Stimulated activated CD8-positive, alpha-beta memory T cell treated with anti-CD3 and anti-CD28 coated beads, Interleukin-4, amount 100 ng/mL, for 1 hour (primary cell): ENCODE measurements at places on chromosomes 11 and 22.

GRCh38 chr11:27217948-27218420 is 145.0 kb downstream of the CCDC34 start:
- DNase-seq = no peak

DNA sequence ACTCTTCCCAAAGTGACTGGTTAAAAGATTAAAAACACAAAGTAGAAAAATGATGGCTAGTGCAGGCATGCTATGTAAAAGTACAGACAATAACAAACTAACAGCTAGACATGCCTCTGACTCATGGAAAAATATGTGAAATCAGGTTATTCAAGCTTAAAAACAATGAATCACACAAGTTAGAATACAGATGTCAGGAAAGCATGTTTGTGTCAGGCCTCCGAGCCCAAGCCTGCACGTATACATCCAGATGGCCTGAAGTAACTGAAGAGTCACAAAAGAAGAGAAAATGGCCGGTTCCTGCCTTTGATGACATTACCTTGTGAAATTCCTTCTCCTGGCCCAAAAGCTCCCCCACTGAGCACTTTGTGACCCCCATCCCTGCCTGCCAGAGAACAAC is 110.1 kb downstream of the NOX4 start:
- DNase-seq = no peak

DNA sequence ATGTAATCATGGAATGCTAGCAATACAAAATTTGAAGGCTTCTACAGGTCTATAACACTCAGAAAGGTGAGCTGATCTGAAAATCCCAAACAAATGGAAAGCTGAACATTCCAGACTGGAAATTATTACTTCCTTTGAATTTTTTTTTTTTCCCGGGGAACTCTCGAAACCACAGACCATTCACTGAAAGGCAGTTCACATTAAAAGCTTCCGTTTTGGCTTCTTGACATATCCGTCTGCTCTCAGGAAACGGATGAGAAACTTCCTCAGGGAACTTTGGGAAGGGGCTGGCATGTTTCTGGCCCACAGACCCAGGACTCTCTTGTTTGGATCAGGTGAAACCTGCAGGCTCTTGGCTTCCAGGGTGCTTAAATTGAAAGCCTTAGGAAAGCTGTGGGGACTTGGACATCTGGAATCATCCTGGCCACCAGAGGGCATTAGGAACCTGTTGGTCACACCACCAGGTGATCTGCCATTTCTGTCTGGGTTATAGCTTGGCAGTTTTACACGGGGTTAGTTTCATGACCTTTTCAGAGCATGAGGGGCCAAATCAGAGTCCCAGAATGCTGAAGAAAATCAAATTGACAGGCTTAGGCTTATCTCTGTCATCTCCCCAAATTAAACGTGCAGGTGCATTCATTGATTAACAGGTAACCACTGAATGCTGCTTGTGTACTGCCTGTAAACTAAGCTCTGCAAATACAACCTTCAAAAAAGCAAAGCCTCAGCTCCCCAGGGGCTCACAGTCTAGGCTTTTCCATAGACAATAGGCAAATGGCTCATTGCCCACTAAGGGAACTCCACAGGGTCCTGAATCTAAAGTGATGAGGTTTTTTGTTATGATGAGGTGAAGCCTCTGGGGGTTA is 22.7 kb upstream of the GRAMD1B start:
- DNase-seq = peak; percentile 41

DNA sequence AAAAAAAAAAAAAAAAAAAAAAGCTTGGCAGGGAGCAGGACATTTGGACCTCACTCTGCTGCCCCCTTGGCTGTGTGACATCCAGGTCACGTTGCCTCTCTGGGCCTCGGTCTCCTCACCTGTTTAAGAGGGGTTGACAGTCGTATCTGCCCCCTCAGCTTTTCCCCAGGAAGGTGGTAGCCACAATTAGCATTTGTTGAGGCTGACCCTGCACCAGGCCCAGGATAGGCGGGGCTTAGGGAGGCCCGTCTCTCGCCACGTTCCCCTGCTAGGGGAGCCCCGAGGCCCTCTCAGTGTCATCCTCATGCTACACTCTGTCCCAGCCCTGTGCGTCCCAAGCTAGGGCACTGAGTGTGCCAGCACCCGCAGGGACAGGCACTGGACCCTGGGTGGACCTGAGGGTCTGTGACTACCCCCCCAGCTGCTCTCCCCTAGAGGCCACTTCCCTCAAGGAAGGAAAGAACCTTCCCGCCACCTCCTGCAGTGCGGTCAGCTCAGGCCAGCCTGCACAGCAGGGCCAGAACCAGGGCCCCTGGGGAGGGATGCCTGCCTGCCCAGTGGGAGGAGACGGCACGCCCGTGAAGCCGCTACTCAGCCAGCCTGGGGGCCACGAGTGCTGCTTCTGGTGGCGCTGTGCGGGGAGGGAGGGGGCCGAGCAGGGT is 38.5 kb upstream of the PPARA start:
- no peak for DNase-seq

- no peak for DNase-seq
These were observed 41.6 kb downstream of the PRCP start for GRCh38 chr11:82858556-82859091.

DNA sequence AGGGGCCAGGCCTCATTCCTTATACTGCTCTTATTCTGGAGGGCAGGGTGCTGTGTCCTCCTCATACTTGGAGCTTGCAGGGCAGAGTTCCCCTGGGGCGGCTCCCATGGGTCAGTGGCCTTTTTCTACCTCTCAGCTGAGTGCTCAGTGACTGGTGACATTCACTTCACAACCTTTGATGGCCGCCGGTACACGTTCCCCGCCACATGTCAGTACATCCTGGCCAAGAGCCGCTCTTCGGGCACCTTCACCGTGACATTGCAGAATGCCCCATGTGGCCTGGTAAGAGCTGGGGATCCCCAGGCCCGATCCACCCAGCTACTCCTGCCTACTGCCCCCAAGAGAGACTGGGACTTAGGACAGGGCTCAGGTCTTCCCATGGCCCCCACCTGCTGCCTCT is 14.5 kb downstream of the OTOG start:
- no peak for DNase-seq

- DNase-seq = no peak
These were observed 2.3 kb downstream of the BCO2 start for GRCh38 chr11:112177589-112177988.

DNA sequence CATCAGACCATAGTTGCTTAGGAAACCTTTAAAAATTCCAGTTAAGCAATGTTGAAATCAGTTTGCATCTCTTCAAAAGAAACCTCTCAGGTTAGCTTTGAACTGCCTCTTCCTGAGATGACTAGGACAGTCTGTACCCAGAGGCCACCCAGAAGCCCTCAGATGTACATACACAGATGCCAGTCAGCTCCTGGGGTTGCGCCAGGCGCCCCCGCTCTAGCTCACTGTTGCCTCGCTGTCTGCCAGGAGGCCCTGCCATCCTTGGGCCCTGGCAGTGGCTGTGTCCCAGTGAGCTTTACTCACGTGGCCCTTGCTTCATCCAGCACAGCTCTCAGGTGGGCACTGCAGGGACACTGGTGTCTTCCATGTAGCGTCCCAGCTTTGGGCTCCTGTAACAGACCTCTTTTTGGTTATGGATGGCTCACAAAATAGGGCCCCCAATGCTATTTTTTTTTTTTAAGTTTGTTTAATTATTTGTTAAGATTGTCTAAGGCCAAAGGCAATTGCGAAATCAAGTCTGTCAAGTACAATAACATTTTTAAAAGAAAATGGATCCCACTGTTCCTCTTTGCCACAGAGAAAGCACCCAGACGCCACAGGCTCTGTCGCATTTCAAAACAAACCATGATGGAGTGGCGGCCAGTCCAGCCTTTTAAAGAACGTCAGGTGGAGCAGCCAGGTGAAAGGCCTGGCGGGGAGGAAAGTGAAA is 73.4 kb downstream of the NCAPD3 start:
- DNase-seq = no peak

DNA sequence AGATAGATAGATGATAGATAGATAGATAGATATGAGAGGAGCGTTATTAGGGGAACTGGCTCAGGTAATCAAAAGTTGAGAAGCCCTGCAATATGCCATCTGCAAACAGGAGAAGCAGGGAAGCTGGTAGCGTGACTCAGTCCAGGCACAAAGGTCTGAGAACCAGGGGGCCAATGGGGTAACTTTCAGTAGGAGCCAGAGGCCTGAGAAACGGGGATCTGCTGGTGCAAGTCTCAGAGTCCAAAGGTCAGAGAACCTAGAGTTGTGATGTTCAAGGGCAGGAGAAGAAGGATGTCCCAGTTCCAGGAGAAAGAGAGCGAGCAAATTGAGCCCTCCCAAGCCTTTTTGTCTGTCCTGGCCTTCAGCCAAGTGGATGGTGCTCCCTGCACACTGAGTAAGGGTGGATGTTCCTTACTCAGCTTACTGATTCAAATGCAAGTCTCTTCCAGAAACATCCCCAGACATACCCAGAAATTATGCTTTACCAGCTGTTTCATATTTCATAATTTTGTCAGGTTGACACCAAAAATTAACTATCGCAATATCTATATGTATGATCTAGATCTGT is 87.8 kb upstream of the SLC22A12 start:
- no peak for DNase-seq

GRCh38 chr22:47164514-47165337 is 402.3 kb downstream of the TBC1D22A start:
- no peak for DNase-seq

GRCh38 chr11:84812471-84812969 is 814.6 kb downstream of the DLG2 start:
- DNase-seq = no peak

DNA sequence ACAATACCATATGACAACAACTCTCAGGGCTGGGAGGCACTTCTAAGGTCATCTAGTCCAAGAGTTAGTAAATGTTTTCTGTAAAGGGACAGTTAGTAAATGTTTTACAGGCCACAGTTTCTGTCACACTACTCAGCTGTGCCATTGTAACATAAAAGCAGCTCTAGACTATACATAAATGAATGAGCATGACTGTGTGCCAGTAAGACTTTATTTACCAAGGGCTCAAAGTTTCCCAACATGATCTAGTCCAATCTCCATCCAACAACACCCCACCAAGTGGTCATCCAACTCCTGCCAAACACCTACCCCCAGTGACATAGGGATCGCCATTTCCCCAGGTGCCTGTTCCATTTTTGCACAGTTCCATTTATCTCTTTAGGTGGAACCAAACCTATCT is 12.1 kb downstream of the SERGEF start:
- no peak for DNase-seq

DNA sequence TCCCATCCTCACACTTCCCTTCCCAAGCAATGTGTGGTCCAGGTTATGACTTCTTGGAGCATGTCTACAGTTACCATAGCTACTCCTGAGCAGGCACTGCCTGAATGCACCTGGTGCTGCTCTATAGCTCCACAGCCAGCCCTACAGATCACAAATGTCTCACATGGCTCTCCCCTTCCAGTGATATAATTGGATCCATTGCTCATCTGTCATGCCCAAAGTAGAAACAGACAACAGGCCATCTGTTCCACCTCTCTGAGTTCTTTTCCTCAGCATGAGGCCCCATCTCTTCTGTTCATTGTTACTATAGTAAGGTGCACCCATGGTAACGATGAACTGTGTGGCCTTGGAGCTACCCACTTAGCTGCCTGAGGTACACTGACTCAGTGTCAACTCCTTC is 320.3 kb upstream of the ZC3H12C start:
- no peak for DNase-seq

DNA sequence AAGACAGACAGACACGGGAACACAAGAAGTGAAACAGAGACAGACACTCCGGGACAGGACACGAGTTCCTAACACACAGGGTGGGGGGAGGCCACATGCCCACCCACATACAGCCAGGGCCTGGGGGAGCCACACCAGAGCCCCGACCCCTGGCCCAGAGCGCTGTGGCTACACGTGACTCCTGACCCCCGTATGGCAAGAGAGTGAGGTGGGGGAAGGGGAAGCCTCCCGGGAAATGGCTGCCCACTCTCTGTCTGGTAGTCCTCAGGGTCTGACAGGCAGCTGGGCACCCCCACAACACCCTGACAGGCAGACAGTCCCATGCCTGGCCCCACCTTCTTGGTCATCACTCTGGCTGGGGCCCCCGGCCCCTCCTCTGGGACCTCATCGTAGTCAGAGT is 38.6 kb upstream of the PDE2A start:
- no peak for DNase-seq

DNA sequence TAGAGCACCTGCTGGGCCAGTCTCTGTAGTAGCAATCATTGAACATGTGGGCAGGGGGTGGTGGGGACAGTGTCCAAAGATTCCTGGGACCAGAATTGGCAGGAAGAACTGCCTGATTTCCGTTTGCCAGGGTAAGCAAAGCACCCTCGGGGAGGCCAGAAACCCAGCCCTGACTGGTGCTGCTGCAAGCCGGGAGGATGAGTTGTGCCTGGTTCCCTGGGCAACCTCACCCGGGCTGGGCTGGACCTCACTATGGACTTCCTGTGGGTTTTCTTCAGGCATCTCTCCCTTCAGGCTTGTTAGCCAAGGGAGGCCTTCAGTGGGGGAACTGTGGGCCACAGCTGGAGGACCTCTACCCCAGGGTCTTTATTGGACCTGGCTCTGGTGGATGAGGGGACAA is 8.0 kb upstream of the POU2F3 start:
- DNase-seq = no peak

- no peak for DNase-seq
These were observed 6.9 kb downstream of the TNNT3 start for GRCh38 chr11:1926156-1927025.

- no peak for DNase-seq
These were observed 63.6 kb upstream of the TIMP3 start for GRCh38 chr22:32737811-32738497.

- no peak for DNase-seq
These were observed 123.5 kb upstream of the APOA1 start for GRCh38 chr11:116960930-116961329.

GRCh38 chr11:19345848-19346681 is 105.3 kb upstream of the E2F8 start:
- no peak for DNase-seq

DNA sequence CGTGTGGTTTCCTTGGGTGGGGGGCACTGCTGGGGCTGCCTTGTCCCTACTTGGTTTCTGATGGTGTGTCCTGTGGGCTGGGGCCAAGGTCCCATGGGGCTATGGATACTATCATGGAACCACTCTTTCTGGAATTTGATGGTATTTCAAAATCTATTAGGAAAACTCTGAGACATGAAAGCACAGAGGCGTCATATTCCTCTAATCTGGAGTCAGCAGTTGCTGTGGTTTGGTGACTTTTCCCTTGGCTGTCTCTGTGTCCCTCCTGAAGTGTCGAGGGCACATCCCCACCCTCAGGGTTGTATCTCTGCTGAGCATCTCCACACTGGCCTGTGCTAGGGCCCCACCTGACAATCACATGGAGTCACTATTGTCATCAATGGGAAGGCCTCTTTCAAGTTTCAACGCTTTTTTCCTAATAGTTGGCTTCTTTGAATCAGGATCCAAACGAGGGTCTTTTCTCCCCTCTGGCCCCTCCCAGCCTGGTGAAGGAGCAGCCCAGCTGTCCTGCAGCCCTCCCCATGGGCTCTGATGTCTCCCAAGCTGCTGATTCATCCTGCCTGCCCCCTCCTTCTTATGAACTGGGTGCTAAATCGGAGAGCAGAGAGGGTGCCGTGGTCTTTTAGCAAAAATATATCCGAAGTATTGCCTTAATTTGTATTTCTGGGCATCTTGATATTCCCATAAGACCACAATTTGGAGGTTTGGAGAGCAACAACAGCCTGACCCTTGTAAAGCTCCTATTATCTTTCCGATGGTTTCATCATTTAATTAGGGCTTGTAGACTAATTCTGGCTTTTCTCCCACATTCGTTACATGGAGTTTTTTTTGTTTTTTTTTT is 38.5 kb downstream of the MED15 start:
- DNase-seq = no peak
